ENCODE measurements at places on chromosomes 16 and 17.
A peak's percentile ranks its signal among the peaks of the same experiment; 100 is the strongest.

DNA sequence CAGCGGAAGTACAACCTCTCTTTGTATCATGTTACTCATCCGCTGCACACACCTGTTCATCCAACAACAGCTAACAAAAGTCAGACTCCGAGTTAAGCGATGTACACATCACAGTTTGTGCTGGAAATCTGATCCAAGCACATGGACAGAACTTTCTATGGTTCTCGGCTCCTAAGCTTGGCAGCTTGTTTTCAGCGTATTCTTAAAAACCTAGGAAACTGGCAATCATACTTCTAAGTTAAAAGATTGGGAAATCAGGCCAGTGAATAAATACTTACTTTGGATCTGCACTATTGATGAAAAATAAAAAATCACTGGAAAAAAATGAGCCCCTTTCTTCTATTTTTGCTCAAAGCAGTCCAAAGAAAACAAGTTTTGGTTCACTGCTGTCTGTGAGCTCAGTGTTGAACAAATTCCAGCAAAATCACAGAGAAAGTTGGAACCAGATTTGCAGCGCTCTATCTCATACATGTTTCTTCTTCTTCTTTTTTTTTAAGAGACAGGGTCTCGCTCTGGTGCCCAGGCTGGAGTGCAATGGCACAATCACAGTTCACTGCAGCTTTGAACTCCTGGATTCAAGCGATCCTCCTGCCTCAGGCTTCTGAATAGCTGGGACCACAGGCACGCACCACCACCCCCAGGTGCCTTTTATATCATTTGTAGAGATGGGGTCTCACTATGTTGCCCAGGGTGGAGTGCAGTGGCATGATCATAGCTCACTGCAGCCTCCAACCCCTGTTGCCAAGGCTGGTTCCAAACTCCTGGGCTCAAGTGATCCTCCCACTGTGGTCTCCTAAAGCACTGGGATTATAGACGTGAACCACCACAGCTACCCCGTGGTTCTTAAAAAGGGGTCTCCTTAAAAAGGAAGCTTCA is 71.6 kb upstream of the CREBBP start:
- DNase-seq, result no peak

DNA sequence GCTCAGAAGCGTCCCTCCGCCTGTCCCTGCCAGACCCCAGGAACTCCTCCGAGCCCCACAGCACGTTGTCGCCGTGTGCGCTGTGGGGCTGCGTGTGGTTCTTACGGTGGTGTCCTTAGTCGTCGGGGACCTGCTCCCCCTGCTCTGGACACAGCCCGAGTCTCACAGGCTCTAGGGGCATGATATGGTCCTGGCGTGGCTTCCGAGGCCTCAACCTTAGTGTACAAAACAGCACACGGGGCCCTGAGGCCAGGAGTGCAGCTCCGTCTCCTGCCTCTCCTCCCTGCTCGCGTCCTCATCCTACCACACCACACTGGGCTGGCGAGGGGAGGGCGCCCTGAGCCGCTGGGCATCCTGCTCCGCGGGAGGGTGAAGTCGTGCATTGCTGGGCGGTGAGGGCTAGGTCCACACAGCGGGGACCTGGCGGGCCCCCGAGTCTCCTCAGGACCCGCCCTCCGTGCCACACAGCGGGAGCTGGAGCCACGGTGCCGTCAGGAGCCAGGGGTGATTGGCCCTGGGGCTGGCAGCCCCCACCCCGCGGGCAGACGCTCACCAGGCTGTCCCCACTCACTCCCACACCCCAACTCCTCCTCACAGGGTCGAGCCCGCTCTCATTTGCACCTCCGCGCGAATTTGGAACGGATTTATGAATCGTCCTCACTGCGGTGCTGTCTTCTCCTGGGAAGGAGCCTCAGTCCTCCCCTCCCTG is 1.2 kb upstream of the MAFG start:
- DNase-seq, result no peak

DNA sequence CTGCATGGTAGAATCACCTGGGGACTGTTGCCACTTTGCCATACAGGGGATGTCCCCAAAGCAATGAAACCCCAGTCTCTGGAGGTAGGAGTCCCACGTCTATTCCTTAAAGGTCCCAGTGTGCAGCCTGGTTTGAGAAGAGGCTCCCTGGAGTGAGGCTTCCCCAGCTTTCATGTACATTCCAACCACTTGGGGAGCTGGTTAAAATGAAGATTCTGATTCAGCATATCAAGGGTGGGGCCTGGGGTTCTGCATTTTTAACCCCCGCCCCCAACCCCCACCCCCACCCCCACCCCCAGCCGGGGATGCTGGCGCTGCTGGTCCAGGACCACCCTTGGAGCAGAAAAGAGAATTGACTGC is 241.2 kb downstream of the FOXL1 start:
- no peak for DNase-seq

- DNase-seq, result no peak
Measured at GRCh38 chr16:61595605-61596004, 440.6 kb downstream of the CDH8 start.

DNA sequence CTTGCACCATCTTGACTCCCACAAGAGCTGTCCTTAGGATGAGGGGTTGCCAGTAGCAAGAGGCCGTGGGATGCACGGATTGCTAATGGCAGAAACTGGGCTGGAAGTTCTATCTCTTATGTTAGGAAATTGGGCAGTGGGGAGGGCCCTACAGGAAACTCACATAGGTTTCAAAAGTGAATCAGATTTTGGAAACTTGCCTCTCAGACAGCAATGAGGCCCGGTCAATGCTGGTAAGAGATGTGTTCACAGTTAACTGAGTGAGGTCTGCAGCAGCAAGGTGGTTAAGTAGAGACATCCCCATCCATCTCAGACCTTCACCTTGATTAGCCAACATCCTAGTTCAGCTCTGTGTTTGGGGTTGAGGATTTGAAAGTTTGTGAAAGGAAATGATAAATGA is 164.7 kb downstream of the ABCA8 start:
- DNase-seq, result no peak

- DNase-seq, result peak; percentile 86
Measured at GRCh38 chr16:66391726-66392670, 25.5 kb downstream of the CDH5 start.

GRCh38 chr17:74368341-74369081 is 1.2 kb downstream of the GPR142 start:
- DNase-seq, result peak; percentile 47

- no peak for DNase-seq
Measured at GRCh38 chr16:54679531-54679930, 251.1 kb upstream of the IRX5 start.

All from lower leg skin (tissue), 4 donors.